Neural crest cell (in vitro differentiated cells): ENCODE measurements at places on chromosomes 12 and 14. TPM values are rescaled to one million over a fixed set of nuclear protein-coding genes. Genes with fewer than 3 reads are reported as not detected.
A peak's percentile ranks its signal among the peaks of the same experiment; 100 is the strongest.

- no peak overlapping the region for H3K4me3 ChIP-seq
- no peak for DNase-seq
- H3K27me3 ChIP-seq, result no peaks in the 10 kb centered on the region
- no peak overlapping the region for H3K27ac ChIP-seq
- H3K4me1 ChIP-seq, result no peaks in the 10 kb centered on the region
These were observed 1869.3 kb upstream of the FLRT2 start for GRCh38 chr14:83660597-83660996.

DNA sequence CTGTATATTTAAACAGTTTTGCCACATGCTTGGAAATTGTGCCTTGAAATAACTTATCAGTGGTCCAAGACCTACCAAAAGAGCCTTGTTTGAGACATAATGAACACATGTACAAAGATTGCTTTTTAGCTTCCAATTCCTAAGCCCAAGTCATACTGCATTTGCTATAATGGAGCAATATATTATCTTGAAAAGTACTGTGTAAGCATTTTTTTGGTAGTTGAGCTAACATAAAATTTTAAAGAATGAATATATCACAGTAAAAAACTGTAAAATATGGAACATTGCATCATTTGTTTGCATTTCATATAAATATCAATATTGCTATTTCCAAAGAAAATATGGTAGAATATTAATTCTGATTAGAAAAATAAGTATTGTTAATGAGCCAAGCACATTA, 28.8 kb upstream of the HMGA2 start:
- no peaks in the 10 kb centered on the region for H3K36me3 ChIP-seq
- H3K4me3 ChIP-seq, result no peak overlapping the region
- no peak for DNase-seq
- peaks cover 26% of the 10 kb centered on the region for H3K4me1 ChIP-seq
- H3K27ac ChIP-seq, result no peak overlapping the region

DNA sequence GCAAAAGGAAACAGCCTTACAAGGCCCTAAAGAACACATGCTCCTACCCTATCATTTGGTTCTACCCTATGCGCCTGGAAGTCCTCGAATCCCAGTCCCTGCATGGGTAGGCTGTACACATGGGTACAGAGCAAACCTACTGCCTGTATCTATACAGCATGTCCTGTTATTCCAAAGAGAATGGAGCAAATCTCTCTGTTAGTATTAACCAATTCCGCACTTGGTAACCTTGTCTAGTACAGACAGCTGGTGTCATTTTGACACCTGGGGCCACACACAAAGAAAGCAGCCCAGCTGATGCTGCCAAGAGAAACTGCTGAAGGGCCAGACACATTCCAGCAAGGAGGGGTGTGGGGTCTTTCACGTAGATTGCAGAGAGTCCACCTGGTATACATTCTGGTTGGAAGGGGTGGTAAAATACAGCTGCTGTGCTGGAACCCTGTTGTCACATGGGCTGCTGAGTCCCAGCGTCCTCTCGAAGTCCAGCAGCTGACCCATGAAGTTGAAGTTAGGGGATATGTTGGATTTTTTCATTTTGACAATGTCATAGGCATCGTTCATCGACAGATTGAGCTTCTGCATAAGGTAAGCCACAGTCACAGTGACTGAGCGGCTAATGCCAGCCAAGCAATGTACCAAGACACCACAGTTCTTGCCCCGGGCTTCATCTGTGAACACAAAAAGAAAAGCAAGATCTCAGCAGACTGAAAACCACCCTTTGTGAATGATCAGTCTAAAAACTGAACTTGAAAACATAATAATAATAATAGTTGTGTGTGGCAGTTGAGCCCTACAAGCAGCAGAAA, 3.2 kb downstream of the DUSP6 start:
- peaks cover 28% of the 10 kb centered on the region for H3K36me3 ChIP-seq
- H3K27me3 ChIP-seq, result peaks cover 4% of the 10 kb centered on the region
- peak overlapping the region; percentile 94 for H3K4me3 ChIP-seq
- DNase-seq, result no peak
- peak overlapping the region; percentile 97 for H3K27ac ChIP-seq

DNA sequence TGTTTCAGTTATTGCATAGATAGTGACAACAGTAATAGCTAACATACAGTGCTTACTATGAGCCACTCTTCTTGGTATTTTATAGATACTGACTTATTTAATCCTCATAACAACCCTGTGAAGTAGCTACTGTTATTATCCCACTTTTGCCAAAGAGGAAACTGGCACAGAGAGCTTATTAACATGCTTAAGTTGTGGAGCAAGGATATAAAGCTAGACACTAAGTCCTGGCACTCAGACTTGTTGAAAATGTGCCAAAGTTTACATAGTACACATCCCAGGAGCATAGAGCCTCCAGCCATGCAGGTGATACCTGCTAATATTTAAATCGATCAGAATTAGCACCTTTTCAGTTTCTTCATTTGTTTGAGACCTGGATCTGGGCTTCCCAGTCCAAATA, 41.8 kb downstream of the VEZT start:
- H3K27ac ChIP-seq, result no peak overlapping the region
- H3K4me1 ChIP-seq, result no peaks in the 10 kb centered on the region
- peaks cover 14% of the 10 kb centered on the region for H3K36me3 ChIP-seq
- no peak for DNase-seq
- no peaks in the 10 kb centered on the region for H3K27me3 ChIP-seq

DNA sequence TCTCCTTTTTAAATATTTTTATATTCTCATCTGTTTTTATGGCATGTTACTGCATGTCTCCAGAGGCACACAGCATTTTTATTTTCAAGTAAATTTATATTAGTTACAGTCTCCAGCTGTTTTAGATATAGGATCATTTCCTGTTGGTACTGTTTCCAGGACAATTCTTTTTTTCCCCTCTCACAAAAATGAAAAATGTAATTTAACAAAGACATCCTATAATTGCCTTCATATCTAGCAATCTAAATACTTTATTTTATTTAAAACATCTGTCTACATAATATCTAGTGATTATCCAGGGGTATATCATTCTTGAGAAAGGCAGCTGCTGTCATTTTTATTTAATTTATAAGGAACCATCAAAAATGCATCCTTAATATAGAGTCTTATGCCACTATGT, 272.4 kb upstream of the NPAS3 start:
- H3K27ac ChIP-seq, result no peak overlapping the region
- no peak for DNase-seq
- H3K36me3 ChIP-seq, result no peaks in the 10 kb centered on the region
- no peaks in the 10 kb centered on the region for H3K27me3 ChIP-seq
- H3K4me1 ChIP-seq, result no peaks in the 10 kb centered on the region

DNA sequence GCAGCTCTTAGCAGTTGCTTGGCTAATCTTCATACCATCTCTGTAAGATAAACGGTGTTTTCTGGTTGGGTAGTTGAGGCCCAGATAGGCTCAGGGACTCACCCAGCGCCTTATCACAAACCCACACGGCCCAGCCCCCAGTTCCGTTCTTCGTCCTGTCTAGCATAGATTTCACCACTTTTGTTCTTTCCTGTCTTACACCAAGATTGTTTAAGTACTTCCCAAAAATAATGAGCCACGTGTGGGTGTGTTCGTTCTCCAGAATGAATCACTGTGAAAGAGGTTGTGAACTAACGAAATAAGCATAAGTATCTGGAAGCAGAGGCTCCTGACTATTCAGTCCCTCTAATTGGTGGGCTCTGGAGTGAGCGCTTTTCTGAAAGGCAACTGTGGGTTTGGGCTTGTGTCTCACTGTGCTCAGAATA, 21.4 kb downstream of the ACVR1B start:
- no peak overlapping the region for H3K27ac ChIP-seq
- DNase-seq, result no peak
- no peaks in the 10 kb centered on the region for H3K27me3 ChIP-seq
- no peak overlapping the region for H3K4me3 ChIP-seq
- peaks cover 9% of the 10 kb centered on the region for H3K36me3 ChIP-seq

DNA sequence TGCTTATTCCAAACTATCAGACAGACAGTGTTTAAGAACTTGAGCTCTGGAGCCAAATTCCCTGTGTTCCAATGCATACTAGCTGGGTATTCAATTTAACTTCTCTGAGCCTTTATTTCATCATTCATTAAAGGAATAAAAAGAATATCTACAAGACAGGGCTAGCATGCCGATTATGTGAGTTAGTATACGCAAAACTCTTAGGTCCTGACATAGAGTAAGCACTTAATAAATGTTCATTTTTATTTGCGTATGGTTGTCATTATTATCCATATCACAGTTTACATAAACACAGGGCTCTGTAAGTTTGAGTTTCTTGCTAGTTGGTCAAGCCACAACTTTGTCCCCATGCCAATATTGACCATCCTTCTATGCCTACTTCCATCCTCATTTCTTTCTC, 161.5 kb downstream of the NUAK1 start:
- peak overlapping the region; percentile 3 for H3K27ac ChIP-seq
- no peak for DNase-seq
- peaks cover 68% of the 10 kb centered on the region for H3K4me1 ChIP-seq
- H3K36me3 ChIP-seq, result peaks cover 5% of the 10 kb centered on the region

The SLC39A5 gene
- 0.65 and 1.0 TPM in 2 replicates for total RNA-seq

The ADAM21 gene
- total RNA-seq, result not detected in 2 replicates

The LRRC10 gene
- not detected in 2 replicates for total RNA-seq

The PRB4 gene
- total RNA-seq, result not detected in 2 replicates

The SERPINA9 gene
- not detected in 2 replicates for total RNA-seq

The PTHLH gene
- total RNA-seq, result 0.27 and 0.56 TPM in 2 replicates

The IFI27 gene
- 8.1 and 9.5 TPM in 2 replicates for total RNA-seq
